AG08395 (cell line): ENCODE measurements at places on chromosomes 2 and 18.

- peak; percentile 67 for DNase-seq
These were observed 8.7 kb downstream of the CHMP1B start for GRCh38 chr18:11859903-11860407.

DNA sequence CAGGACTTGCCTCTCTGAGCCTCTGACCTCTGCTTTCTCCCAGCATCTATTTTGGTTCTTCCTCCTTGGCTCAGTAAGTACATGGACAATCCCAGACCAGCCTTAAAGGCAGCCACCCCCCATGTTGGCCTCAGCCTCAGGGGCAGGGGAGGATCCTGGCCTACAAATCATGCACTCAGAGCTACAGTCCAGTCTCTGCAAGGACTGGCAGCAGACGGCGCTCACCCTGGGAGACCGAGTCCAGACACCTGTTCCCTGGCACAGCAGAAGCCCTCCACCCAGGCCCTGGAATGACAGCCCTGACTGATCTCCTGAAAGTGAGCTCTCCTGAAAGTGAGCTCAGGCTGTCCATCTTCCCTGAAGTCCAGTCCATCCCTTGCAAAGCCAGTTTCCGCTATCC, 25.7 kb upstream of the PTPN4 start:
- no peak for DNase-seq

DNA sequence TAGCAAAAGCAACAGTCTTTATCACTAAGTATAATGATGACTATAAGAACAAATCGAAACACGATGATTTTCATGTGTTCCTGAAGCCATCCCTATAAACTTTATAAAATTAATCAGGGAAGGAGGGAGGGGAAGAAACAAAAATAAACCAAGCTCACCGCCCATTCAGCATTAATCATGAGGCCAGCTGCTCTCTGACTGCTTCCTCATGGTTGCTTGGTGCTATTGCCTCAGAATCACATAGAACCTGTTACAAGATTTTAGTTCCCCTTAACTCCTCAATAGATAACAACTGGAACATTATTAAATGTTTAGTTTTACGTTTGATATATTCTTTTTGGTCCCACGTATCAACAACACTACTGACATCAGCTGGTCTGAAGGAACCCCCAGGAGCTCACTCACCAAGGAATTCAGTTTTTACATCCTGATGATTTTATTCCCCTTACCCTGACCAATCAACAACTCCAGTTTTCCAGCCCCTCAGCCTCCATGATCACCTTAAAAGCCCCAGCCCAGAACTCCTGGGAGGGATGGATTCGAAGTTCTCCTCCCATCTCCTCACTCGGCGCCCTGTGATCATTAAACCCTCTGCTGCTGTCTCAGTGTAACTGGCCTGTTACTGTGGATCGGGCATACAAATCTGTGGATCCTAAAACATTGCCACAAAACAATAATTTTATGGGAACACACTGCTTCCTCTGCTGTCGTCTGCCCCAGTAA, 10.6 kb upstream of the HNRNPLL start:
- DNase-seq: no peak

DNA sequence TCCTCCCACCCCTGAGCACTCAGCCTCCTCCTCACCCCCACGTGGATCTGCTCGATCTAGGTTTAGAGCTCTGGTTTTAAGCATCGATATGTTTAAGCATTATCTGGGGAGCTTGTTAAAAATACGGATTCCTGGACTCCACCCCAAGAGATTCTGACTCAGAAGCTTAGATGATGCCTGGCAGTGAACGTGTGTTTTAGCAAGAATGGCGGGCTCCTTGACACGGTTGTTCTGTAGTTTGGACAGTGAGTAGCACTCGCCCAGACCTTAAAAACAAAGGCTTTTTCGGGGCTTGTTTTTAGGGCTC, 47.3 kb downstream of the LDLRAD4 start:
- no peak for DNase-seq

DNA sequence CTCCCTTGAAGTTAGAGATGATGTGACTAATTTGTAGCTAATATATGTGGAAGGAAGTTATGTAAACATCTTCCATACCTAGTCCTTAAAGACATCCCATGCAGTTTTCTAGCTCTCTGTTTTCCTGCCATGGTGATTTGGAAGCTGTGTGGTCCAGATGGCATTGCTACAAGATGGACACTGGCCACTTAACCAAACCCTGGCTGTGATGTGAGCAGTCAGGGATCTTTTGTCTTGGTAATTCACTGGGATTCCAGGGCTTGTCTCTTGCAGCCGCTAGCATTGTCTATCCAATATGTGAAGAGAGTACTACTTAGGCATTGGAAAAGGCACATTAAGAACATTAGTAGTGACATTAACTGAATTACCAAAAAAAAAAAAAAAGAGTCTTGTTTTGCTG, 139.9 kb upstream of the DOCK10 start:
- DNase-seq: no peak

DNA sequence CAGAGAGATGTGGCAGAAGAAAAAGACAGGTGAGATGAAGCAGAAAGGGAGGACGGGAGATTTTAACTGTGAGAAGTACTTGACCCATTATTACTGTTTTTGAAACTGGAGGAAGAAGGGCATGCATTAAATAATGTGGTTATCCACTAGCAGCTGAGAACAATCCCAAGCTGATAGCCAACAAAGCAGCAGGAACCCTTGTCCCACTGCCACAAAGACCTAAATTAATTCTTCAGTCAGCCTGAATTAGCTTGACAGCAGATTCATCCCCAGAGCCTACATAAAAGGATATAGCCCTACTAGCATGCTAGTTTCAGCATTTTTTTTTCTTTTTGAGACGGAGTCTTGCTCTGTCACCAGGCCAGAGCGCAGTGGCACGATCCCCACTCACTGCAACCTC, 19.5 kb upstream of the REG3A start:
- DNase-seq: no peak

- DNase-seq: peak; percentile 40
These were observed 15.6 kb upstream of the PPP1CB start for GRCh38 chr2:28736034-28736433.

DNA sequence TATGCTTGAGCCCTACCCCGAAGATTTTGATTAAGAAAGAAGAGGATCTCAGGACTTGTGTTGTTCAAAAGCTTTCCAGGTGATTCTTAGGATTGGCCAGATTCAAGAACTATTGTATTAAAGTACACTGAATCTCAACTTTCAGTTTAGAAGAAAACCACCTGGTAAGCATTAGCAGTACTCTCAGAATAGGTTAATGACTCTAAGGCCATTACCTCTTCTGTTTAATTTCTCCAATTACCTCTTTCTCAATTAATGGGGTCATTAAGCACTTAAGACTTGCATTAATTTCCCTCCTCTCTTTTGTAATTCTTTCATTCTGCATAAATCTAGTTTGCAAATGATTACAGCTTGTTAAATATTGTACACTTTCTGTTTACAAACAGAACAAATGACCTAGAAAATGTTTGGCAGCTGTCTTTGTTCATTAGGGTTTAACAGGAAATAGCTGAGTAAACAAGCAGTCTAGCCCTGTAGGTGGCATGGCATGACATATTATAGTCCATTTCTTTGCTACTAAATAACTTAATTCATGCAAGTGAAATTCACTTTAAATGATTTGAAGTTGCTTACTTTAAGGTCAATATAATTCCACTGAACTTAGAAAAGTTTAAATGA, 20.4 kb upstream of the TDRD15 start:
- DNase-seq: no peak

GRCh38 chr18:76121011-76121410, 374.0 kb downstream of the ZNF516 start:
- DNase-seq: no peak

DNA sequence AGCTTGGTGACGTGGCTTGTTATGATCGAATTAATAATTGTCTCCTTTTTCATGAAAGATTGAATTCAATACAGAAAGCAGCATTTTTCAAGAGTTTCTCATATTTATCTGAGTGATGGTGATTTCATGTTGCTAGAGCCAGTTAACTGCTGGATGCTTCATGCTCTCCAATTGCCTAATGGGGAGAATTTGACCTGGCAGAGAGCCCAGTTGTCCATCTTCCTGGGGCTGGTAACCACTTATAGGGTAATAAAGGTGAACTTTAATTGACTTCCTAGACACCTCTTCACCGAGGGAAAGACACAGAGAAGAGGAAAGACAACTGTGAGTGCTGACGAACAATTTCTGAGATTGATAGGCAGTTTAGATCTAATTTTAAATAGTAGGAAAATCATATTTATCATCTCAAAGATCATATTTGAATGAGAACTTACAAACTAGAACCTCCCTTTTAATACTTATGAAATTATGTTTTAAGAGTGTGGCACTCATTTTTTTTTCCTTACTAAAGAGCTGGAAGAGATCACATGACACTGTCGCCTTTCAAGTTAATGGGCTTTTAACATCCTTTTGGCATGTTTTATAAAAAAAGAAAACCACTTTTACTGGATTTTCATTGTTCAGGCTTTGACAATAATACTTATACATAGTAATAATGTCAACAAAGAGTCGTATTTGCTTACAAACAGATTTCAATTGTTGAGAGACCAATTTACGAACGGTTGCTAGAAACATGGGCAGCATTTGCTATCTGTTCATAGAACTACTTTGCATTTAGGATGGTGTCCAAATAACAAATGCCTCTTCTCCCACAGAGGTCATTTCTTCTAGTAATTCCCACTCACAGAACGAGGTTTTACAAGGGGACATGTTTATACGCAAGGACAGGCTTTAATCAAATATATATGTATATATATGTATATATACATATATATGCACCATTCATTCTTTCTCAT, 153.3 kb downstream of the RAPGEF4 start:
- no peak for DNase-seq

GRCh38 chr2:234858790-234859329, 93.0 kb upstream of the SH3BP4 start:
- DNase-seq: no peak

- DNase-seq: no peak
These were observed 542.1 kb upstream of the ID2 start for GRCh38 chr2:8139668-8140200.

- peak; percentile 17 for DNase-seq
These were observed 36.2 kb upstream of the CCBE1 start for GRCh38 chr18:59733421-59733820.

DNA sequence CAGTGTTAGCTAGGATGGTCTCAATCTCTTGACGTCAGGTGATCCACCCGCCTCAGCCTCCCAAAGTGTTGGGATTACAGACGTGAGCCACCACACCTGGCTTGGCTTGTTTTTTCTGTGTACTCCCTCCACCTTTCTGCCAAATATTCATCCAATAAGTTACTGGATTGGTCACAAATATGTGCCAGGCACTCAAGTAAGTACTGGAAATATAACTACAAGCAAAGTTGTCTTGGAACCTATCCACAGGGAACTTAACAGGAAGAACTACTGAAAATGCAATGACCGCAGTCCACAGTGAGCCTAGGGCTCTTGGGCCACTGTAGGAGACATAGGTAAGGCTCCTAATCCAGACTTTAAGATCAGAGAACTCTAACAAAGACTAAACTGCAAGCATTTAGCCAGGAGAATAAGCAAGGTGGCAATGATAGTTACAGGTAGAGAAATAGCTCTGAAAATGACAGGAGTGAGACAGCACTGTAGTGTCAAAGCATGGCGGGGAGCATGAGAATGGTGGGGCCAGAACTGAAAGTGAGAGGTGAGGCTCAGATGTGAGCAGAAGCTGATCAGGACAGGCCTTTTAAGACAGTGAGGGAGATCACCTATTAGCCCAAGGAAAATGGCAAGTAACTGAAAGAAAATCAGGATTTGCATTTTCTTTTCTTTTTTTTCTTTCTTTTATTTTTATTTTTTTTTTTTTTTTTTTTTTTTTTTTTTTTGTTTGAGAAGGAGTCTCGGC, 252.1 kb downstream of the RBM43 start:
- no peak for DNase-seq

GRCh38 chr2:162545254-162545653, 201.3 kb downstream of the GCA start:
- no peak for DNase-seq

- no peak for DNase-seq
These were observed 3.5 kb downstream of the OSBPL6 start for GRCh38 chr2:178197791-178198190.

- no peak for DNase-seq
These were observed 21.2 kb downstream of the PTRHD1 start for GRCh38 chr2:24771764-24772586.

DNA sequence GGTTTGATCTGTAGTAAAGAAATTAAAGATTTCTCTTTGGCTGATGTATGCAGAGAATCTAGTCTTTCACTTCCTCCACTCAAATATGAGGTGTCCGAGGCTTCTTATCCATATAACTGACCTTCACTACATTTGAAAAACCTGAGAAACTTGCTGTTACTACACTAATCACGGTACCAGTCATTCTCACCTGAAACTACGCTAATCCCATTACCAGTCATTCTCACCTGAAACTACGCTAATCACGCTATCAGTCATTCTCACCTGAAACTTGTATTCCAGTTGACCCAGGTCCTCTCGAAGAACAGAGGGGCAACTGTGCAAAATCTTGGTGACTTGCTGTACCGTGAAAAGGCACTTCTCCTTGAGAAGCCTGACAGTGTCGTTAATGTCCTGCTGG, 5.1 kb downstream of the MTERF4 start:
- DNase-seq: no peak

DNA sequence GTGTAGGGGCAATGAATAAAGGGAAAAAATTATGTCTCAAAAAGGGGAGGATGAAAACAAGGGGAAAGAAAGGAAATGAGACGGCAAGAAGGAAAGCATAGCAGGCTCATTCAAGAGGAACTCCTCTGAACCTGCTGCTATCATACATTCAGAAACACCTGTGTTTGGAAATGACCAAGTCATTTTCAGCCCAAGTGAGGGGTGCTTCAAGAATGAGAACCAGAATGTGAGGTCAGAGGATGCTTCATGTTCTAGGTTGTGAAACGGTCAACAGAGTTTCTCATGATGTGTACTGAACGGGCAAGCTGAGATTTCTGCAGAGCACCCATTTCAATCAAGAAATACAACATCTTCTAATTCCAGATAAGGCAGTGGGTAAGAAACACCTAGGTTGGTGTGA, 1367.2 kb upstream of the CELF4 start:
- DNase-seq: no peak

- DNase-seq: peak; percentile 43
These were observed 83.7 kb upstream of the MBOAT2 start for GRCh38 chr2:9087121-9087681.

DNA sequence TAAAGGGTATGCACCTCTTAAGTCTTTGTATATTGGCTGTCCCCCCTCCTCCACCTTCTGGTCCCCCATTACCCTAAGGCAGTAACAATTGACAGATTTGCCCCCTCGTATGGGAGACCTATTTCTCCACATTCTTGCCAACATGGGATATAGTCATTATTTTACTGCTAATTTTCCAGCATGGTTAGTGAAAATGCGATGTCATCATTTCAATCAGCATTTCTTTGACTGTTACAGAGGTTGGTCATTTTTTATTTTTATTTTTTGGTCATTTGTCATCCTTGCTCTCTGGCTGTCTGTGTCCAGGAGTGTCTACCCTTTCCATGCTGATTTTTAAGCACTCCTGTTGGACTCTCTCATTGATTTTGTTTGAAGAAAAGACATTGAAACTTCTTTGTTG, 45.4 kb upstream of the SPP2 start:
- no peak for DNase-seq
